ENCODE measurements at places on chromosomes 1 and 21. TPM values are rescaled to one million over a fixed set of nuclear protein-coding genes. Genes with fewer than 3 reads are reported as not detected.

Gene AIM2
- total RNA-seq: not detected

Gene OR2T33
- total RNA-seq: not detected

Gene NTNG1
- total RNA-seq: not detected

Gene VWA5B1
- not detected for total RNA-seq
